ENCODE measurements at places on chromosomes 2 and 18.

- DNase-seq = peak; percentile 57
Measured at GRCh38 chr2:196376984-196377877, 205.9 kb upstream of the STK17B start.

GRCh38 chr2:38528008-38528442, 74.7 kb downstream of the HNRNPLL start:
- DNase-seq = no peak

DNA sequence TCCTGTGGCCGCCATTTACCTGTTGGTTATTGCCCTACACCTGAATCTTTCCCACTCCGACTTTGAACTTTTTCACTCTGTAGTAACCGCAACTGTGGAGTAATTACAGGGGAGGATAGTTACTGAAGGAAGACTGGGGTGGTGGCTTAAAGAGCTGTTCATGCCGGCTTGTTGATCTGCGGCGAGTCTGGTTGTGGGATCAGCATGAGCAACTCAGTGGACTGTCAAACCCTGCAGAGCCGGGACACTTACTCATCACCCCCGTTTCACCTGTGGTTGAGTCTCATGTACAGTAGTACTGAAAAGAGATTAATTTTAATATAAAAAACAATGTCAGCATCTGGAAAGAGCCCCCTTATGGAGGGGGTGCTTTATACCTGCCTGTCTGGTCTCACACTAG, 2.1 kb downstream of the ASB1 start:
- DNase-seq = no peak

GRCh38 chr18:28267276-28267675, 90.3 kb upstream of the CDH2 start:
- no peak for DNase-seq

- DNase-seq = no peak
Measured at GRCh38 chr2:82781176-82781915, 1677.7 kb downstream of the SUCLG1 start.

DNA sequence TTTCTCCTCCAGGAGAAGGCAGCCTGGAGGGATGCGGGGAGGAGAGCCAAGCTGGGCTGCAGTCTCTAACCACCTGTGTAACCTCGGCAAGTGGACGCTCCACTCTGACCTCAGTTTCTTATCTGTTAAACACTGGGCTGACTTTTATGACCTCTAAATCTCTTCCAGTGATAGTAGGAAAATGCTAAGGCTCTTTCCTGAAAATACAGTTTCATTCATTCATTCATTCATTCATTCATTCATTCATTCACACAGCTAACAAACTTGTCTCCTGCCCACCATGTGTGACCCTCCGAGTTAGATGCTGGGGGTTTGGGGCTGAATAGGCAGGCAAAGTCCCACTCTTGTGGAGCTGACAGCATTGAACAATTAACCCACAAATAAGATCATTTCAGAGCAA, 9.3 kb downstream of the PROM2 start:
- DNase-seq = no peak

- peak; percentile 34 for DNase-seq
Measured at GRCh38 chr2:230671117-230671516, 41.5 kb upstream of the CAB39 start.

DNA sequence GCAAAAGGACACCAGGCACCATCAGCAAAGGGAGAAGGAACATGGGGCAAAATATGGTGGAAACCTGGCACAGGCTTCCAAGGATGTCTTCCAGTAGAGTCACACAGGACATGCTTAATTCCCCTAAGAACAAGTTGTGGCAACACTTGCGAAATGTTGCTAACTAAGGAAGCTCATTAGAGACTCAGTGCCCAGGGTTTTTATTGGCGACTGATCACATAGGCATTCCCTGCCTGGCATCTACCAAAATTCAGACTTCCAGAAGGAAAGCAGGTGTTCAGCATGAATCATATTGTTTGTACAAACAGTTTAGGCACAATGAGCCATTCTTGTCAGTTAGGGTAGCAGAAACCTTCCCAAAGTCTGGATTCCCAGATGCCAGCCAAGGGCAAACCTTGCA, 25.7 kb downstream of the SLC4A1AP start:
- DNase-seq = no peak

- no peak for DNase-seq
Measured at GRCh38 chr2:53576166-53576565, 191.4 kb upstream of the CHAC2 start.

DNA sequence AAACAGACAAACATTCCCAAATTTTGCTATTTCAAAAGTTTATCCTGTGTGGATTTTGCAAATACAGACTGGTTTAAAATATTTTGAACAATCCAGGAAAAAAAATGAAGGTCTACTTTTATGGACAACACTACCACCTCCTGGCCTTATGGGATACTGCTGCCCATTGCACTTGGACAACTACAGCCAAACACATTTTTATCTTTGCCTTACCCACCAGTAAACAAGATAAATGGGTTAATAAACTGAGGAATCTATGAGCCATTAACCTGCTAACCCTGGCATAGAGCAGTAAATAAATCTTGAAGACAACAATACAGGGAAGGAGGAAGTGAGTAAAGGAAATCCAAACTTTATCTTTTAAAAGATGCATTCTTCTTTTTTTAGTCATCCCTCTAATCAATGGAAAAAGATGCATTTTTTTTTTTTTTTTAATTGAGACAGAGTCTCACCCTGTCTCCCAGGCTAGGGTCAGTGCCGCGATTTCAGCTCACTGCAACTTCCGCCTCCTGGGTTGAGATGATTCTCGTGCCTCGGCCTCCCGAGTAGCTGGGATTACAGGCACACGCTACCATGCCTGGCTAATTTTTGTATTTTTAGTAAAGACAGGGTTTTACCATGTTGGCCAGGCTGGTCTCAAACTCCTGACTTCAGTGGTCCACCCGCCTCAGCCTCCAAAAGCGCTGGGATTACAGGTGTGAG, 2.1 kb upstream of the SPIRE1 start:
- DNase-seq = no peak

DNA sequence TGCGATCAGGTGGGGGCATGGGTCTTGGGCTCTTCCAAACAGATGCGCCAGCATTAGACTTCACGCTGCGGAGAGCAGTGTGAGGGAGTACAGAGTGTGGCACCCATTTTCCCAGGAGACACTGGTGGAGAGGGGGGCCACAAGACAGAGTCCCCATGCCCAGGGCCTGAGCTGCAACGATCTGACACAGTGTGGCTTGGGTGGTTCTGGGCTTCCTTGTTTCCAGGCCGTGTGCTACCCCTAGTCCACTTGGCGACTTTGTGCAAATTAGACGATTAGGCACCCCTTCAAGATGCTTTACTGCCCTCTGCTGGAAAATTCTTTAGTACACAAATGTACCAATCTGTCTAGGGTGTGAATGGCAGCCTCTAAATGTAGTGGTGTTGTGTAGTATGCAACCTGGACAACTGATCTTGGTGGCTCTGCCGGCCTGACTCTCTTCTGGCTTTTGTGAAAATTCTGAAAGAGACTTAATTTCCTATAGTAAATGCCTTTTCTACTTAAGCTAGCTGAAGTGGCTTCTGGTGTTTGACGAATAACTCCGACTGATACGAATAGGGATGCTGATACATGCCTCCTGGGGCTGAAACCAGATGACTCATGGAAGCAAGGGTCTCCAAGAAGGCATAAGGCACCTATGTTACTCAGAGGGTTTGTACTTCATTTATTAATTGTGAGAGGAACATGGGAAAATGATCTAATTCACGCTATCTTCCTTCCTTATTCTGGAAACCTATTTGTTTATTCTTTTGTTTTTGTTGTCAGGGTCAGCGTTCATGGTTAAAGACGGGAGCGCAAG, 92.3 kb upstream of the SMAD2 start:
- no peak for DNase-seq

GRCh38 chr2:101410746-101411145, 23.4 kb upstream of the CREG2 start:
- no peak for DNase-seq

Data from fibroblast of skin of left biceps (primary cell).